ENCODE measurements at places on chromosomes 5 and 9.
A peak's percentile ranks its signal among the peaks of the same experiment; 100 is the strongest.

- DNase-seq, result no peak
Observed at GRCh38 chr5:63228154-63228553, 649.5 kb downstream of the LRRC70 start.

- DNase-seq, result no peak
Observed at GRCh38 chr5:145543968-145544367, 291.2 kb downstream of the PRELID2 start.

DNA sequence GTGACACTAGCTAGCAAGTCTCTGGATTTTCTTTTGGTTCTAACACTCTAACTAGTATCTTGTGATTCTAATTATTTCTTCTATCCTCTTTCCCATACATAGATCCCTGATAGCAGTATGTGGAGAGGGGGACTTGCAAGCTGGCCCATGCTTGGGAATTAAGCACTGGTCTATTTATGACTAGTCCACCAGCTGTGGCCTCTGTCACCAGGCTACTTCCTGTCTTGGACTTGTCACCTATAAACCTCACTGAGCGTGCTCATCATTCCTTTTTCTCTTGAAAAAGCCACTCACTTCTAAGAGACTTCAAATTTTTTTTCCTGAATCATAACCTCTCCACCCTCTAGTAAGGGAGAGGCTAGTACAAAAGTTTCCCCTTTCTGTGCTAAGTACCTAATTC, 32.3 kb upstream of the MAMDC2 start:
- no peak for DNase-seq

DNA sequence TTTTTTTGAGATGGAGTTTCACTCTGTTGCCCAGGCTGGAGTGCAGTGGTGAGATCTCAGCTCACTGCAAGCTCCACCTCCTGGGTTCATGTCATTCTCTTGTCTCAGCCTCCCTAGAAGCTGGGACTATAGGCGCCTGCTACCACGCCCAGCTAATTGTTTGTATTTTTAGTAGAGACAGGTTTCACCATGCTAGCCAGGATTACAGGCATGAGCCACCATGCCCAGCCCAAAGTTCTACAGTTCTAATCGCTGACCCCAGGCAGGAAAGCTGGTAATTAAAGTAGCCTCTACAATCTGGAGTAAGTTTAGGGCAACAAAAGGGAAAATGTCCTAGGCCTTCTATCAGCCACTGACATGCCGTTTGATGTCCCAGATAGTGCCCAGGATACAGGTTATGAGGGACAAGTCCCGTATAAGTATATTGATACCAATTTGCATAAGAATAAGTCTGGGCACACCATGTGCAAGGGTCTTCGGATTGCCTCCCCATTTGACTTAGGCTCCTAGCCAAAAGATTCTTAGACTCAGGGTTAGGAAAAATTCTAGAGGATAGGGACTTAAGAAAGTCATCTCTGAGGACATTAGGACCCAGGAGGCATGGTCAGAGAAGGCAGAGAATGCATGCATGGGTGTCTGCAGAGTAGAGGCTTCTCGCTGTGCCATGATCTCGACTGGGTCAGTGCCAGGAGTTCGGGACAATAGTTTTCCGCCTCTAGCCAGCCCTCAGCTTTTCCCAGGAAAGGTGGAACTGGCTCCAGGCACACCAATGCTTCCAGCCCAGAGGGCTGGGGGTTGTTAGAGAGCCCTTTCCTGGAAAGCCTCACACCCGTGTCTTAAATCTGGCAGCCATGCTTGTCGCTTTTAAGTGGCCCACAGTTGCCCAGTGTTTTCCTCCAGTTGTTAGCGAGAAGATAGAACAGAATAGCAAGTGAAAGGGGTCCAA, 1111.1 kb downstream of the TAF11L14 start:
- no peak for DNase-seq

DNA sequence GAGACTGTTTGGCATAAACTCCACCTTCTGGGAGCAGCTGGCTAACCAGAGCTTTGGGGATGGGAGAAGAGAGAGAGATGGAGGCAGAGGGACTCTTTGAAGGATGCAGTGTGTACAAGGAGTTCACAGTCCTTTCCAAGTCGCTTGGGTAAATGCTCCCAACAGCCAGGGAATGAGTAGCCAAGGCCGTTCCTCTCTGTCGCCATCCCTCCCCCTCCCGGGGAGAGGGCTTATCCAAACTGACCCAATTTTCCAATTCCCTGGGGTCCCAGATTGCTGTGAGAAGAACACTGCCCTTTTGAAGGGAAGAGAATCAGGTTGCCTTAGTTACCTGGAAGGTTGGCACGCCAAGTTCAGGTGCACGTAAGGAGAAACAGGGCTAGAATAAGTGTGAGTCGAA, 7.9 kb downstream of the WWC1 start:
- DNase-seq, result no peak

GRCh38 chr9:31259824-31260223, 1124.6 kb upstream of the ACO1 start:
- DNase-seq, result no peak

GRCh38 chr5:116418016-116418415, 156.6 kb downstream of the SEMA6A start:
- no peak for DNase-seq

GRCh38 chr5:946720-947625, 54.3 kb downstream of the TRIP13 start:
- DNase-seq, result no peak

- DNase-seq, result no peak
Observed at GRCh38 chr5:135114759-135115158, 80.7 kb upstream of the PITX1 start.

GRCh38 chr5:148569948-148570347, 84.4 kb downstream of the HTR4 start:
- no peak for DNase-seq

- no peak for DNase-seq
Observed at GRCh38 chr9:133773889-133774655, 35.9 kb upstream of the SARDH start.

DNA sequence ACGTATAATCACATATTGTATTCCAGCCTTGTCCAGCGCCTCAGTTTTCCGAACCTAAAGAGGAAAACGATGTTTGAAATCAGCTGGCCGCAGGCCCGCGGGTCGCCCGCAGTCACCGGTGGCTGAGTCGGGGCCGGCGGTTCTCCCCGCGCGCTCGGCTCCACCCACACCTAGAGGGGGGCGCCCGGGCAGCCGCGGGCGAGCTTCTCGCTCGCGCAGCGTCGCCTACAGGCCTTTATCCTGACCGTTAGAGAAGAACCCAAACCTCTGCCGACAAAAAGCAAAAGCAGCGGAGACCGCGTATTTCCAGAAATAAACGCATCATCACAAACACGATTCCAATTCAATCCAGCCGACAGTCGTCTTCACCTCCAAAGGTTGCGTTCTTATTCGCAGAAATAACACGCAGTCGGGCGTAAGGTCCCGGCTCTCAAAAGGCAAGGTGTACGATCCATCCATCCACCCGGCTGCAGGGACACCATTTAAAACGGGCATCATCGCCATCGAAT, 725 bp upstream of the NIPBL start:
- peak; percentile 35 for DNase-seq

DNA sequence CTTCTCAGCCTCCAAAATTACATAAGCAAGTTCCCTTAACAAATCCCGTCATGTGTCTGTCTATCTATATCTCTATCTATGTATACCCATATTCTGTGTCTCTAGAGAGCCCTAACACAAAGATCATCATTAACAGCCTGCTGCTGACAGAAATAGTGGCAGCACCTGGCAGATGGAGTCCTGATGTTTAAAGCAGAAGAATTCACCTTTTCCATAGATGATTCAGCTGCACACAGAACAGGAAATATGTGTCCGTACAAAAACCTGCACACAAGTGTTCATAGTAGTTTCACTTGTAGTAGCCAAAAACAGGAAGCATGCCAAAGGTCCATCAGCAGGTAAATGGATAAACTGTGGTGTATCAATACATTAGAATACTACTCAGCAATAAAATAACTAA, 45.0 kb upstream of the ACO1 start:
- DNase-seq, result no peak

GRCh38 chr9:111016426-111017045, 21.7 kb downstream of the LPAR1 start:
- no peak for DNase-seq

DNA sequence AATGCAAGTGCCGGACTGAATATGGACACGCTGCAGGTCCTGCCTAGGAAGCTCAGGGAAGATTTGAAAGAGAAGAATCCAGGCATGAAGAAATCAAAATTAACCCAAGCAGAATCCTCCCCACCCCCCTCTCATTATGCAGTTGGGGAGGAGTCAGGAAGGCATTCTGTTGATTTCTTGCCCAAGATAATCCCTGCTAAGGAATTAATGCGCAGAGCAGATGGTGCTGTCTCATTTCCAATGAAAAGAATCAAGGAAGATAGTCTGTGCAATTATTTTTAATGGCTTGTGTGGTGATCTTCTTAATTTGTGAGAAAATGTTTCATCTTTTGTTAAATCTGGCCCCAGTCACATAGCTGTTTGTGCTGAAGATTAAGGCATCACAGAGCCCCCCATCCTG, 145.0 kb downstream of the ZNF462 start:
- no peak for DNase-seq

GRCh38 chr5:172315587-172316493, 32.3 kb upstream of the UBTD2 start:
- DNase-seq, result no peak

Measured in activated CD4-positive, CD25-positive, alpha-beta regulatory T cell (primary cell).